Putamen (tissue), 1 donor: ENCODE measurements at places on chromosomes 6 and 20.
A peak's percentile ranks its signal among the peaks of the same experiment; 100 is the strongest.

DNA sequence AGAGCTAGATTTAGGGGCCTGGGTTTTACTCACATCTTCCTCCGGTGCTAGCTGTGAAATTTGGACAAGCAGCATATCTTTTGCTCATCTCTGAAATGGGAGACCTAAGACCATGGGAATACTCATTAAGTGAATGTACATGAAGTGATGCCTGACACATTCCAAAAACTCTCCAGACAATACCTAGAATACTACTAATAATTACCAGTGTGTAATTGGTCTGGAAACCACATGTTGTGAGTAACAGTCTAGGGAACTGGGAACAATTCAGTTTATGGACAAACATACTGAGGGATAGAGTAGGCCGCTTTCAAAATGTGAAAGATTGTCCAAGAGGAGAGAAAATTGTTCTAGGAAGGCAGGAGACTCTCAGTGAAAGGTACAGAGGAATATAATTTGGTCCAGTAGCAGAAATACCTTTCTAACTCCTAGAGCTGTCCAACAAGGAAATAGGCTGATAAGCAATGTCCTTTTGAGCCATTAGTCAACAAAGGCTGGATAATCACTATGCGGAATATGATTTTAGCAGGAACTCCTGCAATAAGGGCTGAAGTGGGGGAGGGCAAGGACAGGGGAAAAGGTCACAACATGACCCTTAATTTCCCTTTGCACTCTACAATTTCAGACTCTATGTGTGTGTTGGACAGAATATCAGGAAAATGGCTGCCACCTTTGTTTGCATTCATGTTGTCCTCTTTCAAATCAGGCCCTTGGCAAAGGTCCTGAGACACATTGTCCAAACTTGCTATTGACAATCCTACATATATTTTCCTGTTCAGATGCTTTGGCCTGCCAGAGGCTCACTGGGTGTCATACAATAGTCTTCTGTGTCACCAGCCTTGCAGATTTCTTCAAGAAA lies 315.4 kb downstream of the PLCB1 start:
- no peak for DNase-seq

DNA sequence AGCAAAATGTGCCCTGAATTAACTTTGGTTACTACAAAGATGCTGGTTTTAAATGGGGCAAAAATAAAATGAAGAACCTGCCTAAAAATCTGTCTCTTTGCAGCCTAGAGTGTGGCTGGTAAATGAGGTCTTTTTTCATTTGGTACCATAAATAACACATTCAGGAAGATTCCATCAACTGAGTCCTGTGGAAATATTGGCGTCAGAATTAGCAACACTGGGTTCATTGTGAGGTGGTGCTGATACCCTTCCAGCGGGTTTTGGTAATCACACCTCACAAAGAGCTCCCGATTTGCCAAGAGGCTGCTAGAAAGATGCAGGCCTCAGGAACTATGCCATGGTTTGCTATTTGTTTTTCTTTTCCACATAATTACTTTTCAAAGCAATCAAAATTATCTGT lies 55.3 kb downstream of the FAM50B start:
- peak; percentile 49 for DNase-seq

DNA sequence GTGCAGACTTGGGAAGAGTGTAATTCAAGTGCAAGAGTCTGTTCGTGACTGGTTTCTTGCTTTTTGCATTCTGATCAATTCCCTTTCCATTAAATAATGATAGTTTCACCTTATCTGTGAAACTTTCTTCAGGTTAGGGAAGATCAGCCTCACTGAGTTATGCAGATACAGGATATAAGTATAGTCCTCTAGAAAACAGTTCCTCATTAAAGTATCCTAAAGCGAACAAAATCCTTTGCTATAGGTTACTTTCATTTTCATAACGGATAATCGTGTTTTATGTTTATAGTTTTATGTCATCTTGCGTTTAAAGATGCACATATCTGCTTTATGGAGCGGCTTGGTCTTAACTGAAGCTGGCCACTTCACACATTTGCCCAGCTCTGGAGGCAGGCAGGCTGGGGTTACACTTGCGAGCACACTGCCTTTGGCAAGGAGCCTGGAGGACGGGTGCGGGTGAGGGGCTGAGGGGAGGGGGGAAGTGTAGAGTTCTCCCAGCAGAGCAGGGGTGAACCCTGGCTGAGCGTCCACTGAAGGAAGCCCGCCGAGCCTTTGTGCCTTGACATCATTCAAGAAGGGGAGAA lies 123.5 kb upstream of the IFNGR1 start:
- DNase-seq = peak; percentile 49

GRCh38 chr6:47710295-47710694 lies 11.9 kb downstream of the ADGRF4 start:
- DNase-seq = no peak

DNA sequence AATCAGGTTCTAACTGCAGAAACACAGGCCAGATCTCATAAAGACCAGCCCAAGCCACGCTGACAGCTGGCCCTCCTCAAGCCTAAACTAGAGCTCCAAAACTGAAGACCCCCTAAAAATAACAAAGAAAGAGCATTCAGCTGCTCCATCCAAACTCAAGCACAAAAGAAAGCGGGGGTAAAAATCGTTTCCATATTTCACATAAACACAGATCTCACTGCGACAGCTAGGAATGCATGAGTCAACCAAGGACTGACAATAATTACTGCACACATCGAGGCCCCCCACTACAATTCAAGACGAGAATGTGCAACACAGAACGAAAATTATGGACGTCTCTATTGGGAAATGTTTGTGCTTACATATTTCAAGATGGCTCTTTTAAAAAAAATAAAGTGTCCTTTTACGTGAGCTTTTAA lies 31.1 kb downstream of the CNKSR3 start:
- no peak for DNase-seq

- no peak for DNase-seq
Observed at GRCh38 chr6:43217351-43217750, 11.9 kb downstream of the DNPH1 start.

GRCh38 chr6:126812651-126813050 lies 305.8 kb upstream of the RSPO3 start:
- no peak for DNase-seq

GRCh38 chr20:45179166-45179565 lies 4.5 kb downstream of the PI3 start:
- DNase-seq = no peak

DNA sequence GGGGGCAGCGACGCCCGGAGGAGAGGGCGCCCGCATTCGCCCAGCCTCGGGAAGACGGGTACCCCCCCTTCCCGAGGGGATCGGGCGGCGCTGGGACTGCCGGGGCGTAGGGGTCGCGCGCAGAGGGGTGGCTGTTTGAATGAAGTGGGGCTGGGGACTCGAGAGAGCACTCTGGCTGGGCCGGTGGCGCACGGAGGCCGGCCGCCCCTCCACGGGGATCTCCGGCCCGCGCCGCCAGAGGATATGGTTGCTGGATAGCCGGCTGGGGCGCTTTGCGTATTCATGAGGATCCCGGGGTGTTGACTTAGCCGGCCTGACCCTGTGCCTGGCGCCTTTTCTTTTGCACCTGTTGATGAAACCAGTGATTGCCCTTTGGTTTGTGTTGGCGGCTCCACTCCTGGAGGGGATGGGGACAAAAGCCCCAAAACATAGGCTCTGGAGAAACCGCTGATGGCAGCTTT lies 469 bp downstream of the SYNJ2 start:
- no peak for DNase-seq

DNA sequence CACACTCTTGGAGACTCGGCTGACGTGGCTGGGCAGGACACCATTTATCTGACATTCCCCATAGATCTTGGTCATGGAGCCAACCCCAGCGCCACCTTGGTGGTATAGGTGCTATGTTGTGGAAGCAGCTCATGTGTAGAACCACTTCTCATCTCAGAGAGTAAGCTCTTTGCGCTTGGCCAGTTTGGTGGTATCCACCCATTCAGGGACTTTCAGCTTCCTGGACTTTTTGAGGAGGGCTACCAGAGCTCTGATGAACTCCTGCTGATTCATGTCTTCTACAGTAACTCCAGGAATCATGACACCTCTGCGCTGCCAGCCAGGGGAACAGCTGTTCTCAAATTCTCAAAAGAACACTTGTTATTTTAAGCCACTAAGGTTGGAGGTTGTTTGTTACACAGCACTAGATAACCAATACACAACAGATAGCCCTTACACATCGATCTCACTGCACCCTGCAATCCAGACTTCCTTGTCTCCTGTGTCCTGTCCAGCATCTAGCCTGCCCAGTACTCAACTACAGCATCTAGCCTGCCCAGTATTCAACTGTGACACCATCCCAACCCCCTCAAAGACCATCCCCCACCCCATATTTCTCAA lies 86.0 kb upstream of the SLC22A16 start:
- no peak for DNase-seq

- no peak for DNase-seq
Observed at GRCh38 chr6:115783402-115784061, 277.2 kb downstream of the FRK start.

DNA sequence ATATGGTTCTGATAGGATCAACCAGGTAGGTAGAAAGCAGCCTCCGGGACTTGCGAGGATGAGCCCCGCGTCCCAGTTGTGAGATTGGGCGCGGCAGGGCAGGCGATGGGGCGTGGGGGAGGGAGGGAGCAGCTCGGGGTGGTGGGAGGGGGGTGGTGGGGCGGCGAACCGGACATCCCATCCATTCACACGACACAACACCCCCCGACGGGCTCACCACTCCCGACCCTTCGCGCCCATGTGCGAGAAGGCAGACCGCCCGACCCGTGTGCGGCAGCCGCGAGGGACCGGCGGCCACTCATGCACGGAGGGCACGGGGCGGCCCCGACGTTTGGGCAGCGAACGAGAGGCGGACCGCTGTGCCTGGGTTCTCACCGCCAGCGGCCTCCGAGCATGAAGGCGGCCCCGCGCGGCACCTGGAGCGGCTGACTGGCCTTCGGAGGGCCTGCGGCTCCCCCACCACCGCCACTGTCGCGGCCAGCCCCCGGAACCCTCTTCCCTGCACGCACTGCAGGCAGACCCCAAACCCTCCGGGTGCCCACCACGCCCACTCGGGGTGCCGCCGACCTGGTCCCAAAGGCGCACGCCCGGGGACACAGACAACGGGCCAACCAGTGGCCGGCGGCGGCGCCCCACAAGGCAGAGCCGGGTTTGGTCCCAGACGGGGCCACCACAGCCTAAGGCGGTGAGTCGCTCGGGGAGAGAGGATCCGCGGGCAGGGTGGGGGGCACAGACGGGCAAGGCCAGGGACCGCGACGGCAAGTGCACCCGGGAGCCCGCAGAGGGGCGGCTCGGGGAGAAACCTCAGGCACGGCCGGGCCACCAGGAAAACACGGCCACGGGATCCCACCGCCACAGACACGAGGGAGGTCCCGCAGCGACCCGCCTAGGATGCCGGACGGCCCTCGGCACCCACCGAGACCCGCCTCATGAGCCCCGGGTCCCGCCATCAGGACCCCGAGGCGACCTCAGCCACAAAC lies 769.2 kb upstream of the DEFB115 start:
- DNase-seq = no peak

DNA sequence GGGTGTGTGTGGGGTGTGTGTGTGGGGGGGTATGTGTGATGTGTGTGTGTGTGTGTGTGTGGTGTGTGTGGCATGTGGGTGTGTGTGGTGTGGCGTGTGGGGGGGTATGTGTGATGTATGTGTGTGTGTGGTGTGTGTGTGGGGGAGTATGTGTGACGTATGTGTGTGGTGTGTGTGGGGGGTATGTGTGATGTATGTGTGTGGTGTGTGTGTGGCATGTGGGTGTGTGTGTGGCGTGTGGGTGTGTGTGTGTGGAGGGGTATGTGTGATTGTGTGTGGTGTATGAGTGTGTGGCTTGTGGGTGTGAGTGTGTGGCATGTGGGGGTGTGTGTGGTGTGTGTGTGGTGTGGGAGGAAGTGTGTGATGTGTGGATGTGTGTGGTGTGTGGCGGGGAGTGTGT lies 442.3 kb downstream of the PREX1 start:
- DNase-seq = no peak
